ENCODE measurements at places on chromosomes 5 and 9.

DNA sequence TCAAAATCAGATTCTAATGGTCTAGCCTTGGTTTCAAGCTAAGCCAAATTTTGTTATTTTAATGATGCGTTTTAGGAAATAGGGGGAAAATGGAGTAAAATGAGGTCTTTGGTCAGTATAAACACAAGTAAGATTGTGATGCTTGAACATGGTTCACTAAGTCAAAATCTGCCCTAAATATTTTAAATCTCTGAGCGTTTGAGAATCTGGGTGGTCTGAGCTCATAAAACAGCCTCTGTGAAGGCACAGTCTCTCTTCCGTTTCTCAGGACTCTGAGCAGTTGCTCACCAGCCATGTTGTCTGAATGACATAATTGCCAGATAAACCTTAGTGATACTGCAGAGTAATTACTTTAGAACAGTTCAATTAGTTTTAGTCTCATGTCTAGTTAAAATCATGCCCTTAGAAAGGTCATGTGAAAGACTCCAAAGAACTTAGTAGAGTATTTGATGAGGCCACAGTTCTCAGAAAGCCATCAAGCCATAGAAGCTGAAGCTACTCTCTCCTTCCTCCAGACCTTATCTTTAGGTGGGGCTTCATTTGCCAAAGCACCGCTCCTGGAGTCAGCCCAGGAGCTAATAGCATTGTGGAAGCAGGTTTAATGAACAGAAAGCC, 257.1 kb upstream of the MAP3K1 start:
- no peak for DNase-seq

GRCh38 chr5:151608522-151608921, 17.4 kb upstream of the FAT2 start:
- no peak for DNase-seq

DNA sequence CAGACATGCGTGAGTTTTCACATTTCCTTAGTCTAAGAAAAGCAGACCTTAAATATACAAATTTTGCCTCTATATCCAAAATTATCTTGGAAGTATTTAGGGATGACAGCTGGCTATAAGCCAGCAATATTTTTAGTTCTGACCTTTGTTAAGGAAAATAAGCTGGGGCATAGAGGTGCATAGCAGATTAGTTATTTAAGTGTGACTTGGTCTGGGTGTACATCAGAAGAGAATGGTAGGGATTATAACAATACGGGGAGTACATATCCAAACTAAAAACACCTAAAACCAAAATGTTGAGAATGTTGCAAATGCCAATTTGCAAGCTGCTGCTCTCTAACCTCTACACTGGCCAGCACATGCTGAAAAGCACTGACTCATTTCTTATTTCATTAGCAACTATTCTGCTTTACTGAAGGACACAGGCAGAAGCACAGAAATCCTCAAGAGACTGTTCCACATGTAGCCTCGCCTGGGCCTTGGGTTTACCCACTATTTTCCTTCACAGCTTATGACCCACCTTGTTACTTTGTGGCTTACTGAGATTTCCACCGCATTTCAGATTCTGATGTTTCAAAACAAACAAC, 22.3 kb downstream of the LEAP2 start:
- no peak for DNase-seq

- no peak for DNase-seq
These were observed 276.7 kb downstream of the AUH start for GRCh38 chr9:91084896-91085516.

DNA sequence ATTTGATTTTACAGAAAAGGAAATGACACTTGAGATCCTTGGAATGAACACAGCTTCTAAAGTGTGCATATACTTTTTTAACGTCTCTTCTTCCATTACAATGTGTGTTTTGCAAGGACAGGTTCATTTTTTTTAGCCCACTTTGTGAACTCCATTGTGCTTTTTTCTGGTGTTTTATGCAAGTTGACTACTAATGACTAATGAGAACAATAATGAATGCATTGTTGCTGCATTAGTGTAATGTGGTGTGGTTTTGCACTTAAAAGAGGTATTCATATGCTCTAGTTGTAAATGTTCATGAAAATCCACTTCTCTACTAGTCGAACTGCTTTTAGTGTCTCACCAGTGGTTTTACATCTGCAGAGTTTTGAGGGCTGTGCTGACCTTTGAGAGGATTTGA, 93.6 kb downstream of the UHRF2 start:
- DNase-seq, result peak; percentile 18

DNA sequence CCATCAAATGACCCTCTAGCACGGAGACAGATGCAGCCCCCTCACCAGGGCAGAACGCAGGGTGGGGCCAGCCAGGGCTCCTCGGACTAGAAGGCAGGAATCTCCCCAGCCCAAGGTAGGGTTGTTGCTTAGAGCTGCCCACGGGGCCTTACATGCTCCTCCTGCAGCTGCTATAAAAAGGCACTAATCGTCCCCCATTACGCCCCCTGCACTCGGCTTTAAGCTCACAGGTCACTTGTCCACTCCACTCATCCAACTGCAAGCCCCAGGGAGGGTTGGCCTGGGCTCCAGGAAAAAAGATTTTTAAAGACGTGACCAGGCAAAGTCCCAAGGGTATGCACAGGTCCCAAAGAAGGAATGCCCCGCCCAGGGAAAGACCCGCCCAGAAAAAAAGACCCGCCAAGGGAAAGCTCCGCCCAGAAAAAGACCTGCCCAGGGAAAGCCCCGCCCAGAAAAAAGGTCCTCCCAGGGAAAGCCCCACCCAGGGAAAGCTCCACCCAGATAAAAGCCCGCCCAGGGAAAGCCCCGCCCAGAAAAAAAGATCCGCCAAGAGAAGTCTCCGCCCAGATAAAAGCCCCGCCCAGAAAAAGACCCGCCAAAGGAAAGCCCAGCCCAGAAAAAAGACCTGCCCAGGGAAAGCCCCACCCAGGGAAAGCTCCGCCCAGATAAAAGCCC, 11.1 kb downstream of the GRIN1 start:
- DNase-seq, result no peak

Data from kidney tubule cell (primary cell).